Hindlimb muscle (tissue), 1 donor: ENCODE measurements at places on chromosomes 13 and 19.

DNA sequence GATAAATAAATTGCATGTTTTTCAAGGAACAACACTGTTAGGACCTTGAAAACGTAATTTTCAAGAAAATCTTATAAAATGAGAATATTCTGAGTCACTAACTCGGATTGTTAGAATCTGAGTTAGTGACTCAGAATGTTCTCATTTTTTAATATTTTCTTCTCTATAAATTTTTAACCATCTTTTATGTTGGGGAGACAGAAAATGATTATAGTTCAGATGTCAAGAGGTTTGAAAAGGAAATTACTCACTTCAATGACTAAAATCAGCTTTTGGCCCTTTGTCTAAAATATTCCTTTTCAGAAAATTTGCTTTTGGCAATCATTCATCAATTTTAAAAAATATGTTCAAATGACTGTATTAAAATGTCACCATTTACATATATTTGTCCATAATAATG is 264.2 kb upstream of the EDNRB start:
- DNase-seq = no peak

DNA sequence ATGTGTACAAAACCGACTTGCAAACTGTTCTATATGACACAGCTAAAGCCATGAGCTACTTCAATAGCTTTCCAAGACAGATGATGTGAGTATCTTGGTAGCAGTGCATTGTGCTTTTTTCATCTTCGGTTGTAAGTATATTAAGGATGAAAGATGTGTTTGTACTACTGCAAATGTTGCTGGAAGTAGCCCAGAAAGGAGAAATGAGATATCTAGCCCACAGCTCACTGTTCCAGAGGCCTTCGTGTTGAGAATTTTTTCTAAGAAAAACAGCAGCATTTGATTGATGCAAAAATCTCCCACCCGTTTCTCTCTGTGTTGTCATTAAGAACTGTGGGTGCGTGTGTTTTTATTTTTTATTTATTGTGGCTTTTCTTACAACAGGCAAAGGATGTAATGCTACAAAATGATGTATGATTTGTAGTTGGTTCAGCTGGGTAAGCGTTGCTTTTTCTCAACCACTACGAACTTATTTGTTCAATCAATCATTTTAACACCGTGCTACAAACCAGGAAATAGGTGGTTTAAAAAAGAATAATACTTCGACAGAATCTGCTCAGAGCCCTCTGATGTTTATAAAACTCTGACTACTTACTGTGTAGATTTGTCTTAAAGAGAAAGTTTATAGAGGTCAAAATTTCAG is 41.6 kb upstream of the RFC3 start:
- DNase-seq = no peak

- DNase-seq = no peak
Measured at GRCh38 chr19:41621654-41622053, 5.2 kb downstream of the CEACAM4 start.

- no peak for DNase-seq
Measured at GRCh38 chr19:46926170-46927071, 65.6 kb downstream of the ARHGAP35 start.
